ENCODE measurements at places on chromosomes 2 and 18.

GRCh38 chr18:51074605-51075004 lies 44.6 kb downstream of the SMAD4 start:
- DNase-seq: no peak

GRCh38 chr2:240986787-240987411 lies 11.5 kb upstream of the SNED1 start:
- no peak for DNase-seq

DNA sequence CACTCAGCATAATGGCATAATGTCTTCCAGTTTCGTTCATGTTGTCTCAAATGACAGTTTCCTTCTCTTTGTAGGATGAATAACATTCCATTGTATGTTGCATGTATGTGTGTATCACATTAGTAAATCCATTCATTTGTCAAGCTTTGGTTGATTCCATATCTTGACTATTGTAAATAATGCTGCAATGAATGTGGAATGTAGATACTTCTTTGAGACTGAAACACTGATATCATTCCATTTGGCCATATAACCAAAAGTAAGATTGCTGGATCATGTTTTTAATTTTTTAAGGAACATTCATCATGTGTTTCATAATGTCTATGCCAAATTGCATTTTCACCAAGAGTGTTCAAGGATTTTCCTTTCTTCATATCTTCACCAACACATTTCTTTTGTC lies 1711.4 kb upstream of the PIK3C3 start:
- DNase-seq: no peak

DNA sequence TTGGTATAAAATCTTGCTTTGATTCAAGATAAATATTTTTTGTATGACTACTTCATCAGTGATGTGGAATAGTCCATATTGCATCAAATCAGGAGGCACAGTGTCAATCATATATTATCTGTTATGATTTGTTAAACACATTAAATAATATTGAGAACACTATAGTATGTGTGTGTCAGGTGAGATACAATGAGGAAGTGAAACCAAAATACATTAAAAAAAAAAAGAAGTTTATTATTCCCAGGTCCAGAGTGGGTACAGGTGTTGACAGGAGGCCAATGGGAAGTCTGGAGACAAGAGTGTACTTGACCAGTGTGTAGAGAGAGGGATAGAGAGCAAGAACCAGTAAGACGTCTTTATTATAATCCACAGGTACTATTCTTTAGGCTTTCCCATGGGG lies 292.6 kb downstream of the FSIP2 start:
- no peak for DNase-seq

DNA sequence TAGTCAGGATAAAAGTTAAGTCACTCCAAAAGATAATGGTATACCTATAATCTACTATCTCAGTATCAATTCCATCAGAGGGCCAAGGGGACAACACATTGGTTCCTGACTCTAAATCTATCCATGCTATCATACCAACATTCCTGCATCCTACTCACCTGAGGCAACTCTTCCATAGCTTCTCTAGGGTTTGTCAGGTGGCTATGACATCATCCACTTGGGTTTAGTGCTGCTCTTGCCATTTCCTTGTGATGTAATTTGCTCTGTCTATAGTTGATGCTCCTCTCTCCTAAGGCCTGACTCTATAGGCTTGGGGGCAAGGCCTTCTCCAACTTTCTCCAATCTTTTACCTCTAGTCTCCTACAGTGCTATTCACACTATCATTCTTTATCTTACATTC lies 139.9 kb upstream of the FSHR start:
- DNase-seq: no peak

DNA sequence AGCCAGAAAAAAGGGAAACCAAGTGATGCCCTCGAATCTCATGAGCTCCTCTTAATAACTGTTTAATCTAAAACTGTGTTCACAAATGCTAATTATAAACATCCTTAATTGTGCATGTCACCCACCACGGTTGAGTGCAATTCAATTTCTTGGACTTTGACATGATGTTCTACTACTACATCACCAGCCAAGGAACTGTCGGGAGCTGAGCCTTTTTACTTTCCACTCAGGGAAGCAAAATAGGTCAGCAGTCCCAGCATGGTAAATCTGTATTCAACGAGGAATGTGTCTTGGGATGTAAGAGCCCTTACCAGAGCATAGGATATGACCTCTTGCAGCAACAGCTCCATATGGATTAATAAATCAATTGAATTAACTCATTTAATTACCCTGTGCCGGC lies 20.8 kb upstream of the REG3G start:
- no peak for DNase-seq

- no peak for DNase-seq
Measured at GRCh38 chr2:197200762-197201058, 109.9 kb downstream of the ANKRD44 start.

- no peak for DNase-seq
Measured at GRCh38 chr2:54945391-54946219, 104.6 kb downstream of the RTN4 start.

GRCh38 chr18:63322206-63322605 lies 2.6 kb upstream of the BCL2 start:
- DNase-seq: no peak

GRCh38 chr2:171057575-171057974 lies 103.1 kb downstream of the TLK1 start:
- no peak for DNase-seq

DNA sequence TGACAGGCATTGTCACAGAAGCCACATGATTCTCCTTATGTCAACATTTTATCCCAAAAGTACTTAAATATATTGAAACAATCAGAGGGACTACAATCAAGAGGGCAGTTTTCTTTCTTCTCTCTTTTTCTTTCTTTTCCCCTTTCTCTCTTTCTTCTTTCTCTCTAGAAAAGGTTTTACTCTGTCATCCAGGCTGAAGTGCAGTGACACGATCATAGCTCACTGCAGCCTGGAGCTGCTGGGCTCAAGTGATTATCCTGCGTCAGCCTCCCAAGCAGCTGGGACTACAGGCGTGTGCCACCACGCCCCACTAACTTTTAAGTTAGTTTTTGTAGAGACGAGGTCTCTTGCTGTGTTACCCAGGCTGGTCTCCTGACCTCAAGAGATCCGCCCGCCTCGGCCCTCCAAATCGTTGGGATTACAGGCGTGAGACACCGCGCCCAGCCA lies 1.0 kb upstream of the PRKD3 start:
- DNase-seq: no peak

- no peak for DNase-seq
Measured at GRCh38 chr18:11322716-11323115, 173.3 kb upstream of the PIEZO2 start.

DNA sequence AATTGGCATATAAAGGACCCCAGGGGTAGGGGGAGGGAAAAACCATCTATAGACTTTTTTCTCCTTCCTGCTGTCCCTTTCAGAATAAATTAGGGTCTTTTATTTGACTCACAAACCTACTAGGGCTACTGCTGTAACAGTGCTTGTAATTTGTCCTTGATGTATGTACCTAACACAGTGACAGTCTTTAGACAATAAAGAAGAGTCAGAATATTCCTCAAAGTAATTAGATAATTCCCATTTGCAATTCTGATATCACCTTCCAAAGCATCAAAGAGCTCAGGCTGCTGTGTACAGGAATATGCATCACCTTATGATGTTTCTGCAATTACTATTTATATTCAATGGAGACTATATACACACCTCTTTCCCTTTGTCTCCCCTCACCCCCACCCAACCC lies 161.7 kb downstream of the MREG start:
- DNase-seq: no peak

DNA sequence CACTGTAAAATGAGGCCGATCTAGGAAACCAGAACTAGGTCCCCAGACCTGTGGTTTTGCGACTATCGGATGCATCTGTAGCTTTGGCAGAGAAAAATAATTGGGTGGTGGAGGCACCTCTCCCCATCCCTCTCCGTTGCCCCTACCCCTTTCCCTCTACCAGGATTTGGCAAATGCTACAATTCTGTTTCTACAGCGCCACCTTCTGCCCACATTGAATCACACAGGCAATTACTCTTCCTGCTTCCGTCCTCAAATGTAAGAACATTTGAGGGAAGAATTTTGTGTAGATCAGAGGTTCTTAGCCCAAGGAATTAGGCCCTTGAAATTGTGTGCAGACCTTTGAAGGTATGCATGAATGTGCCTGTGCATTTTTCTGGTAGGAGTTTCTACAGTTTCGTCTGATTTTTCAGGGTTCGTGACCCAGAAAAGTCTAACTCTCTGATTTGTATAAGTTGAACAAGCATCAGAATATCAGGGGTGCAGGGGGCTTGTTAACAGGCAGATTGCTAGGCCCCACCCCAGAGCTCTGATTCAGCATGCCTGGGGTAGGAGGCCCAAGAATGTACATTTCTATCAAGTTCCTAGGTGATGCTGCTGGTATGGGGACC lies 11.2 kb downstream of the ATP6V1B1 start:
- DNase-seq: peak; percentile 16

- no peak for DNase-seq
Measured at GRCh38 chr18:50871846-50872245, 7.1 kb upstream of the ME2 start.

GRCh38 chr2:33484042-33484621 lies 7.7 kb downstream of the RASGRP3 start:
- DNase-seq: no peak

DNA sequence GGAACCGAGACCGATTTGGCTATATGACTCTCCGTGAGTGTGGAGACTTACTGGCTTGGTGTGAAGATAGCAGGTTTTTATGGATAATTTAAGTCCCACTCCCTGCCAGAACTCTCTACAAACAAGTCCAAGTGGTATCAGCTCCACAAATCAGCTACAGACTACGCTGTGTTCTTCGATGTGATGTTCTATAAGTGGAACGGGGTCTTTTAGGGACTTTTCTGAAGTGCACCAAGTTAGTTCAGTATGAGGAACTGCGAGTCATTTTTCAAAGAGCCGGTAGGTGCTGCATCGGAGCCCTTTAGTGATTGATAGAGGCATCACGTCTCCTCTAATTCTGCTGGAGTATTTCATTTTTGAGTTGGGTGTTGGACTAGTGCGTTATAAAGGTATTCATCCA lies 107.1 kb downstream of the TSHZ1 start:
- DNase-seq: no peak

DNA sequence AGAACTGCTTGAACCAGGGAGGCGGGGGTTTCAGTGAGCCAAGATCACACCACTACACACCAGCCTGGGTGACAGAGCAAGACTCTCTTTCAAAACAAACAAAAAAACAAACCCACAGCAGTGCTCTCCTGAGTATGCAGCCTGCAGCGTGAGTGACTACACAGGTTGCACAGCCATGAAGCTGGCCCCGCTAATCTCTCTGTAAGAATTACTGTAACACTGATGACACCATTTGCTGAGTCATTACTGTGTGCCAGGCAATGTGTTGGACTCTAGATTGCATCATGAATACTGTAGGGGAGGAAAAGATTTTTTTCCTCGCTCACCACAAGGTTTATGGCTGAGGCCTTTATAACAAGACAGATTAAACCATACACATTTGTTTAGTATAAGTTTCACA lies 118.6 kb upstream of the ATP8B1 start:
- DNase-seq: no peak

DNA sequence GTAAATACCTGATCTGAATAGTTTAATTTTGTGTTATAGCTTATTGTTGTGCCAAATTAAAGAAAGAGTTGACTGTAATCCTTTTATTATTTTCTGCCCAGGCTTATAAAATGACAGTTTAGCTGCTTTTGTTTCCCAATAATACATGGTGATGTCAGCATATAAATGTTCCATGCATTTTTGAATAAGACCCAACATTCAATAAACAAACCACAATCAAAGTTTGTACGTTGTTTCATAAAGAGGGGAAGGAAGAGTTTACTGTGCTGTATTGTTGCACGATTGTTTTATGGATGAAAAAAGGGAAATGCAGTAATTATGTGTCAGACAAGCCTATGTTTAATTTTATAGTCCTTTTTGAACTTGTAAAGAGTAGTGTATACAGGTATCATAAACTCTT lies 177.2 kb upstream of the SCN7A start:
- no peak for DNase-seq

- DNase-seq: no peak
Measured at GRCh38 chr2:74186038-74186437, 7.4 kb upstream of the MOB1A start.

- DNase-seq: no peak
Measured at GRCh38 chr2:134590679-134591078, 128.1 kb downstream of the TMEM163 start.

All from stimulated activated CD4-positive, alpha-beta T cell treated with anti-CD3 and anti-CD28 coated beads, Interleukin-1b, Interleukin-23, amount 100 ng/mL, for 4 hours (primary cell).